ENCODE measurements at places on chromosomes 7 and 10. TPM values are rescaled to one million over a fixed set of nuclear protein-coding genes. Genes with fewer than 3 reads are reported as not detected.

- DNase-seq = no peak
These were observed 229.1 kb downstream of the CUX1 start for GRCh38 chr7:102046373-102047117.

DNA sequence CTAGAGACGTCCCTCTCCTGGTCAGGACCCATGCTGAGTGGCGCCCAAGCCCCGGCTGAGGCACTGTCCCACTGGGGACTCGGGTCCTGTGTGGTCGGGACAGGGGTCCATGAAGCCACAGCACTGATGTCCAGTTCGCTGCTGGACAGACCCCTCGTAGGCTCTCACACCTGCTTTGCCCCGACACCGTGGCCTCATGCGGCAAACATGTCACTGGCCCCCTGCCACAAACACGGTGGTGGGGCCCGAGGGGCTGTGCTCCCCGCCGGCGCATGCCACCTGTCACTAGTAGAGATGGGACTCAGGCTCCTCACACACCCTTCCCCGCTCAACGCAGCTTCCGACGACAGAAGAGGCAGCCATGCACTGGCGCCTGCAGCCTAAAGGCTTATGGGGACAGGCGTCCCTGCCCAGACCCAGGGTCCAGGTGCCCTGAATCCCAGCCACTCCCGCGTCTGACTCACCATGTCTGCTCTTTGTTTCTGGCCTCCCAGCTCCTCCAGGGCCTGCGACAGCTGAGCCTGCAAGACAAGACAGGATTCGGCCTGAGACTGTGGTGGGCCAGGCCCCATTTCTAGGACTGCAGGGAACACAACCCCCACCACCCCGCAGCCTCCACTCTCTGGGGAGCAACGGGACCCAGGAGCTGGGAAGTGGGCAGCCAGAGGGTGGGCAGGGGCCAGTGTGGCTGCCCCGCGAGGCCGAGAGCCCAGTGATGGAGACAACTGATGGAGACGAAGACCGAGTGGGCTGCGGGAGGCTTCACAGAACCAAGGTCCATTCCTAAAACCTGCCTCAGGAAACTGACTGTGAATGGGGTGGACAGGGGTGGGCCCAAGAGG, 230.9 kb downstream of the MAD1L1 start:
- DNase-seq = peak; percentile 90

GRCh38 chr7:35802102-35802466, 1.2 kb downstream of the SEPTIN7 start:
- DNase-seq = no peak

DNA sequence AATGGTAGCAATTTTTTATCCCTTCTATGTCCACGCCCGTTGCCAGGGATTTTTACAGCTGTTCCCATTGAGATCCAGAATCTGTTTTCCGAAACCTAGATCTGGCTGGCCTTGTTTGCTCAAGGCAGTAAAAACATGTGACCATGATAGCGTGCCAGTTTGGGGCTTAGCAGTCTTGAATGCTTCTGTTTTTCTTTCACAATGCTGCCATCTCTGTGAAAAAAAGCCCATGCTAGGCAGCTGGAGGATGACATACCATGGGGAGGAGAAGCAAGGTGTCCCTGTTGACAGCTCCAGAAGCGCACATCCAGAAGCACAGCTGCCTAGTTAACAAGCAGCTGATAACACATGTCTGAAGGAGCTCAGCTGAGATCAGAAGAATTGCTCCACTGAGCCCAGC, 2.2 kb upstream of the ZNF92 start:
- DNase-seq = peak; percentile 71

GRCh38 chr7:139022286-139022685, 13.6 kb downstream of the ZC3HAV1L start:
- DNase-seq = no peak

GRCh38 chr7:20304366-20304765, 26.3 kb upstream of the ITGB8 start:
- no peak for DNase-seq

GRCh38 chr7:128893251-128894100, 17.0 kb downstream of the KCP start:
- no peak for DNase-seq

GRCh38 chr10:126465771-126466170, 77.5 kb upstream of the ADAM12 start:
- DNase-seq = no peak

DNA sequence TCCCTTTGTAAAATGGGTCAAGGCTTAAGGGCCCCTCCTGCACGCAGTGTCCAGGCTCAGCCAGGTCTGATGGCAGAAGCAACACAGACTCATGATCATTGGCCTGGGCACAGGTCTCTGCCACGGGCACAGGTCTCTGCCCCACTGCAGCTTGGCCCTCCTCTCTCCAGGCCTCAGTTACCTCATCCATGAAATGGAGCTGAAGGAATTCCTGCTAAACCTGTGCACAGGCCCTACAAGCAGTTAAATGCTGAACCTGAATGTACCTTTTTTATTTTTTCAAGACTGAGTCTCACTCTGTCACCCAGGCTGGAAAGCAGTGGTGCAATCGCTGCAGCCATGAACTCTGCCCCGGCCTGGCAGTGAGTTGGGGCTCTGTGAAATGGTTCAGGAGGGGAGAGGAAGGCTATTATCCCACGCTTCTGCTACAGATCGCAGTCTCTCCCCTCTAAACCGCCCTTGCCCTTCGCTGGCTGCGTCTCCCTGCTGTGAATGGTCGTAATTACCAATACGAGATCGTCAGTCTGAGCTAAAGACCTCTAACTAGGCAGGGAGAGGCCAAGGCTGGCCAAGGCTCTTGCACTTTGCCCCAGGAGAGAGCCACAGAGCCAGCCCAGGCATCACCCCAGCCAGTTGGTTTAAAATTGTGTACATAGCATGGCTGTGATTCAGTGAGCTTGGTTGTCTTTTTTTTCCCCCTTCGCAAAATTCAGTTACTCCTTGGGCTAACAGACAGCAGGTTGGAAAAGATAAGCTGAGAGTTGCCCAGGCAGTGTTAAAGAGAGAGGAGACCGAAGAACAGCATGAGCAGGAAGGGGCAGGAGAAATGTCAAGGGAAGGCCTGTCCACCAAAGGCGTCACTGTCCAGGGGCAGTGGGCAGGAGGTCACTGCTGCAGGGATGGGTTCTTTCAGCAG, 93.0 kb upstream of the KCTD7 start:
- DNase-seq = no peak

DNA sequence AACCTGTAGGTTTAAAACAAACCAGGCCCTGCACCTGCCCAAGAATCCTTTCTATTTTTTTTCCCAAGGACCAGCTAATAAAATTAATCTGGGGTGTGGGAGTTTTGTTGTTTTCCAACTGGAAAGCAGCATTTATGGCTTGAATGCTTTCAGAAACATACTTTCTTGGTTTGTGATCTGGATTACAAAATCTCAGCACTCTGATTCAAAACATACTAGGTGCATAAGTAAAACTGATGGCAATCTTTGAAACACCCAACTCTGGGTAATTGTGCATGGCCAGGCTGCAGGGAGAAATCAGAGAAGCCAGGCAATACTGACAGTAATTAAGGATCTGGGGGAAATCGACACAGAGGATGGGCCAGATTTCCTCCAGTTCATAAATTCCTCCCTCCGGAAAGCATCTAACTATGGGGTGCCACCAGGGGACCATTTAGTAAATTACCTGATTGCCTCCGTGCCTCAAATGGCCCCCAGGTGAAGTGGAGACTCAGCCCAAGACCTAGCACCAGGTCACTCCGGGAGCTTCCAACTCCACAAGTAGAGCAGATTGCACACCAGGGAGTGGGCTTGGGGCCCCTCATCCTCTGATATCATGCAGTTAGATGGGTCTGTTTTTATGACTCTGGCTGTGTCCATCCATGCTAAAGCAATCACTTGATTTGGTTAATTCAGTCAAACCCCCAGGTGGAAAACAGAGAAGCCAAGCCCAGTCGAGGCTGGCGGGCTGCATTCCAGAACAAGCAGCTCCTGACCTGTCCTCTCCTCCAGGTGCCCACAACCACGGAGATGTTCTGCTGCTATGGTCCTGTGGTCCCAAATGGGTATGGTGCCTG, 15.2 kb upstream of the C10orf53 start:
- no peak for DNase-seq

GRCh38 chr10:52706332-52707070, 66.1 kb downstream of the MBL2 start:
- peak; percentile 81 for DNase-seq

CAV1 gene
- total RNA-seq = 259 TPM

NUTM2B gene
- total RNA-seq = 0.36 TPM

PRR15 gene
- not detected for total RNA-seq
